ENCODE measurements at places on chromosomes 2 and 18.

- DNase-seq = no peak
Measured at GRCh38 chr2:26655611-26656195, 14.5 kb upstream of the CIB4 start.

GRCh38 chr2:47867205-47867604 lies 39.1 kb downstream of the FBXO11 start:
- DNase-seq = no peak

DNA sequence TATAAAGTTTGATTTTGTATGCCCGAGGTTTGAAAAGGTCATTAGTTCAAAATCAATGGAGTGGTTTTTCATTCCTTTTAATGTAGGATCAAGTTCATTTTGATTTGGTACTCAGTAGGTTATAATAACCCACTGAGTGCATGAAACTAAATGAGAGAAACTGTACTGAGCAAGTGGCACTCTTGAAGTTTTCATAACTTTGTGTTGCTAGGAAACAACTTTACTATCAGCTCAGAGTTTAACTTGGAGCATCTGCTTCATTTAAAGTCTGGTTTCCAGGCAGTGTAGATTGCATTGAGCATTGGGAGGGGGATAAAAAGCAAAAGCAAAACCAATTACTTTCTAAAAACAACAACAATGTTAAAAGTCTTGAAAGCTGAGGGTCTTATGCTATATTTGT lies 1361.6 kb upstream of the CHAC2 start:
- DNase-seq = no peak

- DNase-seq = no peak
Measured at GRCh38 chr2:5173876-5174535, 518.2 kb upstream of the SOX11 start.

Measured in stimulated activated CD8-positive, alpha-beta memory T cell treated with anti-CD3 and anti-CD28 coated beads, Interleukin-15, amount 100 ng/mL, for 24 hours (primary cell).